ENCODE measurements at places on chromosomes 3 and 15.

DNA sequence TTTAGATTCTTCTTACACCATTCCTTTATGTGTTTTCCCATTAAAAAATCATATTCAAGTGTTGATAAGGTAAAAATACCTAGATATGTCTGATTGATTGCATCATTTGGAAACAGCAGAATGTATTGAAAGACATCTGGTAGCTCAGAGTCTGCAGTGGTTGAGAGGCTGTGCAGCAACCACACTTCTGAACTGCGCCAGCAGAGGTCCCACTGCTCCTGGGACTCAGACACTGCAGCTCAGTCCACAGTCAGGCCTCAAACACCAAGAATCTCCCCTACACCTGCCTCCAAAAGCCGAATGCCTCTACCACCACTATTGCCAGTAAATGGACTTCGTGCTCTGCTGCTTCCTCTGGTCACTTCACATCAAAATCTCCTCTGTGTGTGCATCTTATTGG, 176.9 kb upstream of the LMCD1 start:
- peak; percentile 35 for DNase-seq

DNA sequence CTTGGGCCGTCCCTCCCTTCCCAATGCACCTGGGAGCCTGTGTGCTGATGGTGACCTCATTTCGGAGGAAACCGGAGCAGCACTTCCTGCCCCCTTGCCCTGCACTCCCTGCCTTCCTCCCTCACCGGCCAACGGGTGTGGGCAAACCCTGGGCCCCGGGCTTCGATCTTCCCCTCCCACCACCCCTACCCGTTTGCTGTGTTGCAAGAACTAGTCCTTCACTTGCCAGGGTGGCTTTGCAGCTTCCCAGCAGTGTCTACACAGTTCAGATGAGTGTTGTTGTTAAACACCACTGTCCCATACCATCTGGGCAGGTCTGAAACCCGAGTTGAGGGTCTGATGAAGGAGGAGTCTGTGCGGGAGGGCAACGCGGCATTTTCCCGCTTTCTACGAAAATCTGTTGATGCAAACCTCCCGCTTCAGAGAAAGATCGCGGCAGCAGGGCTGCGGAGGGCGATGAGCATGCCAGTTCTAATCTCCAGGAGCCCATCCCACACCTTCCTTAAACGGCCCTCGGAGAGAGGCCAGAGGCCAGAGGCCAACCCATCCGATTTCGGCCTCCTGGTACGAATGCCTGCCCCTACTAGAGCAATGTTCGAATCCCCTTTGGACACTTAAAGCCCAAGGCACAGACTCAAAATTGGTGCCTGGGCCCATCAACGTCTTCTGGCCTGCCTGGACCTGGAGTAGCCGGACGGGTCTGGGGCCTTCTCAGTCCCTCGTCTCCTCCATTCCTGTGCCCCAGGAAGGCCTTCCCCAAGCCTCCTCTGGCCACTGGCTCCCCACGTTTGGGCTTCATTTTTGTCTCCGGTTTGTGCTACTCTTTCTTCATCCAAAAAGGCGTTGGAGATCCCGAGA, 35.7 kb upstream of the POLG start:
- DNase-seq: no peak

- DNase-seq: no peak
Measured at GRCh38 chr3:67521053-67521646, 133.3 kb downstream of the SUCLG2 start.

DNA sequence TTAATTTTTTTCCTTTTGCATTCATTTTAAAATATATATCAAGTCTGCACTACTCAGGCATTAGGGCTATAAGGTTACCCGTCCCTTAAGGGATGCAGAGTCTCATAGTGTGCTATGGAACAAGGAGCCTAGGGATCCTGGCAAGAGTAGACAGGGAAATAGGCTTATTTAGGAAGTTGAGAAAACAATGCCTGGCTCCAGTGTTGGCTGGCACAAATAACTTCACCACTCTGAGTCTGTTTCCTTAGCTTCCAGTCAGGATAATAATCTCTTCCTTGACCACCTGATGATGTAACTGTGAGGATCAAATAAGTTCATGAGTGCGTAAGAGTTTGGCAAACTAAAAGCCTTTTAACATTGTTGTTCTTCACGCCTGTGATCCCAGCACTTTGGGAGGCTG, 540.8 kb upstream of the IL12A start:
- DNase-seq: no peak

DNA sequence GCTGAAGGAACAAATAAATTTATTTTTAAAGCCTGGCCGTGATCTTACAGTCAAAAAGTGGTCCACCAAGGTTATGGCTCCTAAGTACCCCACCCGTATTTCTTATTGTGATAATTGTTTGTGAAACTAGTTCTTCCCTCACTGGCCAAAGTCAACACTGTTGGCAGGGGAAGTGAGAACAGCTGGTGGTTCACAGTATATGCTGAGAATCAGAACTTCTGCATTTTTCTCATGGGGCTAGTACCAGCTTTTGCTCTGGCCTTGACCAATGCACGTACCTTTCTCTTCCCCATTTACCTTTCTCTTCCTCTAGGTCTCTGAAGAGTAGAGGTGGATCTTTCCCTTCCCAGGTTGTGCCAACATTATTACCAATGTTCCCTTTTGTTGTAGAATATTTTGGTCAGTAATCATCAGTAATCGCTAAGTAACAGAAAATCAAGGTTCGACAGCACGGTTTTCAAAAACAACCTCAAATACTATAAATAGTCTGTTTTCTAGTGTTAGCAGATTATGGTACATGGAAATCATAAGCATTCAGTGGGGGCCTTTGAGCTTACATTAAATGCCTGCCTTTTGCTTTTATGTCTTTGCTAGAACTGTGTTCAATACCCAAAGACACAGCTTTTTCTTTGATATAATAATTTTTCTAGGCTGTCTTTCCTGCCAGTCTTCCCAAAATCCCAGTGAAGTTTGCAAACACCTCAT, 268.0 kb downstream of the LPP start:
- DNase-seq: no peak

DNA sequence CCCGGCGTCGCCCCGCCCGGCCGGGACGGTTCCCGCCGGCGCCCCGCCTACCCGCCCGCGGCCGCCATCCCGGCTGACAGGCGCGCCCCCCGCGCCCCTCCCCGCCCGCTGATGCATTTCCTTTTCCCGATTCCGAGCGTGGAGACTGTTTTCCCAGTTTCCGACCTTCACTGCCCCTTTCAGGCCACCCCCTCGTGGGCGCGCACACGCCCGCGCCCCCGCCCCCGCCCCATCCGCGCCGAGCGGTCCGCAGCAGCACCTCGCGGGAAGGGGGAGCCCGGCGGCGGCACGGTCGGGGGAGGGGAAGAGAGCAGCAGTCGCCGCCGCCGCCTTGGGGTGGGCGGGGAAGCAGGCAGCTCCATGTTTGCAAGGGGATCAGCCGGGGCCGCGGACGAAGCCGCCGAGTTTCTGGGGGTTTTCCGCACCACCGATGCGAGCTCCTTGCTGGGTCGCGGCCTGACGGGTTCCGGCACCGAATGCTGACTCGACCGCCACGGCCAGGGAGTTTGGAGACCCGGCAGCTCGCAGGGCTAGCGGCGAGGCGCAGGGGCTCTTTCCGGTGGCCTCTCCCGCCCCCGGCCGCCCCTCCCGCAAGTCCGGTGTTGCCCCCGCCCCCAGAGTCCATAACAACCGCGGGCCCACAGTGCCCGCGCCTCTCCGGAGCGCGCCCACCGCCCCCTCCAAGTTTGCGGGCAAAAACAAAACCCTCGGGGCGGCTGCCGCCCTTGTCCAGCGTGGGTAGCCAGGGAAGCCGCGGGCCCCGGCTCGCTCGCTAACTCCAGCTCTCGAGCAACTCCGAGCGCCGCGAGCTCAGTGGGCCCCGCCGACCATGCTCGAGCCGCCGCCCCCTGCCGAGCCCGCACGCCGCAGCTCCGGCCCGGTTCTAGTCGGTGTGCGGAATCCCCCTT, 3.2 kb upstream of the SIN3A start:
- DNase-seq: peak; percentile 82

DNA sequence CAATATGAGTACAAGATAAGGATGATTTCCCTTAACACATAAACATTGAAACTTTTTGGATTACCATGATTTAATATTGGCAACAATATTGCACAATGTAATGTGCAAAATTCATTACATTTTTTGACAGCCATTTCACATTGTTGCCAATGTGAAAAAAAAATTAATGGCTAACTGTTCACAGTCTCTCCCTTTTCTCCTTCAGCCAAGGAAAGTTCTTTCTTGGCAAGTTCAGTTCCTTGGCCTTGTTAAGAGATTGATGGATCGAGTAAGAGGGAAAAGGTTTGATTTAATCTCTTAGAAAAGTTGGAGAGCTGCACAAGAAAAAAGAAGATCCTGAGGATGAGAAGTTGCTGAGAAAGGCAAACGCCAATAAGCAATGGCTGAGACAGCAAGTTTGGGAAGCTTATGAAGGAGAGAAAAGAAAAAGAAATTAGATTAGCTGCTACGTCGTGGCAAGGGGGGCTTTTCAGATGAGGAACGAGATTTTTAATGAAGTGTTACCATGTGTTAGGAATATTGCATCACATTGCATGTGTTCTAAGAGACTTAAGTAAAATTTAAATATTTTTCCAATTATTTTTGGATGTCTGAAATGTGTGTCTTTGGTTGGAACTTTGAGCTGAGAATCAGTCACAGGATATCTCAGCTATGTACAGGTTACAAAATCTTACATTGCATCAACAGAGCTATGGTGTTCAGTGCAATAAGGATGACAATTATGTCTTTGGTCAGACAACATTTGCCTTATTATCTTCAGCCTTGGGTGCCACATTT, 61.4 kb upstream of the ZNF280D start:
- DNase-seq: no peak

DNA sequence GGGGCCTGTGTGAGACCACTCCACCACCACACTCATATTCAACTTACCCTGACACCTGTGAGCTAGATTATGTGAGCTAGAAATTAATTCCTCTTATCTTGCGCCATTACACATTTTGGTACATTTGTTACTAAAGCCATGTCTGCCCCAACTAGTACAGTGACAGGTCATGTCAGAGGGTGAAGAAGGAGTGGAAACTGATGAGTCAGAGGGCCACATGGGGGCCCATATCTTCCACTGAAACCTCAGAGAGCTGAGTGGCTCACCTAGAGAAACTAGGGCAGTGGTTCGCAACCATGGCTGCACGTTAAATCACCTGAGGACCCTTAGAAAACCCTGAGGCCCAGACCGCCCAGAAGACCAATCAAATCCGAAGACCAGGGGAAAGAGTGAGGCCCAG, 15.7 kb upstream of the MEF2A start:
- no peak for DNase-seq

DNA sequence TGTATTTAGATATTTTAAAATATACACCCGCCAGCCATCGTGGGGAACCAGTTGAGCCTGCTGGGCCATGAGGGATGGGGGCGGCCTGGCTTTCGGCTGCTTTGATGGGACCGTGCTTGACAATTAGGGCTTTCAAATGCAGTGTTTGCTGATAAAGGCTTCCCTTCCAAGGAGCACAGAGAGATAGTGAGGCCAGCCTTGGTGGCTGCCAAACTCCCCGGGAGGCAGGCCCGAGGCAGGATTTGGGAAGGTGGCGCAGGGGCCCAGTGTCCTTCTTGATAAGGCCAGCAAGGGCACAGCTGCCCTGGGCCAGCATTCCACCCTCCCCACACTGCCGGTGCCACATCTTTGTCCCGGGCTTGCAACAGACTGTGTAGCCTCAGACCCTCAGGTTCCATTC, 75.6 kb downstream of the LINGO1 start:
- no peak for DNase-seq

GRCh38 chr15:37764733-37765191, 169.7 kb upstream of the TMCO5A start:
- peak; percentile 3 for DNase-seq

DNA sequence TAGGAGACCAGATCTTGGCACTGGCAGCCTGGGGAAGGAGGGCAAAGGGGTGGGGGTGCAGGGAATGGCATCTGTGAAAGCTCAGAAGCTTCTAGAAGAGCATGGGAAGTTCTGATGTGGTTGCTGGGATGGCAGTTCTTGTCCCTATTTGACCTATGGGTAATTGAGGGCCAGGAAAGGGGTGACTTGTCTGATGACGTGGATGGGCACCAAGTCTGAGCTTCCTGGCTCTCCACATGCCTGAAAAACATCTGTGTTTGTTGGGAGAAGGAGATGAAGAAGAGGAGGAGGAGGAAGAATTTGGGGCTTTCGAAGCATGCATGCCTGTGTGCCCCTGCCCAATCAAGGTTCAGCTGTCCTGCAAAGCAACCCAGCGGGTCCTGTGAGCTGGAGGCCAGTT, 158.8 kb downstream of the SMAD6 start:
- no peak for DNase-seq

DNA sequence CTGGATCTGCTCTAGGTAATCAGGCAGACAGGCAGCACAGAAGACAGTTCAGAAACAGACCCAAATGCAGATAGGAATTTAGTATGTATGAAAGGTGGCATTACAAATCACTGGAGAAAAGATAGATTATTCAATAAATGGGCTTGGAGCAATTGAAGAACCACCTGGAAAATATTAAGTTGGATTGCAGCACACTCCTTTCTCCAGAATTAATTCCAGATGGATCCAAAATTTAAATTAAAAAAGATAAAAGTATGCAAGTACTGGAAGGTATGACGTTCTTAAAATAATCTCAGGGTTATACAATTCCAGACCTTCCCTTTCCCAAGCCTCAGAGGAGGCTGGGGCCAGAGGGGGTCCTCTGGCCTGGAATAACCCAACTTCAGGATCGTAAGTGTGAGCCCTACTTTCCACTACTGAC, 32.5 kb downstream of the HRH1 start:
- DNase-seq: no peak

DNA sequence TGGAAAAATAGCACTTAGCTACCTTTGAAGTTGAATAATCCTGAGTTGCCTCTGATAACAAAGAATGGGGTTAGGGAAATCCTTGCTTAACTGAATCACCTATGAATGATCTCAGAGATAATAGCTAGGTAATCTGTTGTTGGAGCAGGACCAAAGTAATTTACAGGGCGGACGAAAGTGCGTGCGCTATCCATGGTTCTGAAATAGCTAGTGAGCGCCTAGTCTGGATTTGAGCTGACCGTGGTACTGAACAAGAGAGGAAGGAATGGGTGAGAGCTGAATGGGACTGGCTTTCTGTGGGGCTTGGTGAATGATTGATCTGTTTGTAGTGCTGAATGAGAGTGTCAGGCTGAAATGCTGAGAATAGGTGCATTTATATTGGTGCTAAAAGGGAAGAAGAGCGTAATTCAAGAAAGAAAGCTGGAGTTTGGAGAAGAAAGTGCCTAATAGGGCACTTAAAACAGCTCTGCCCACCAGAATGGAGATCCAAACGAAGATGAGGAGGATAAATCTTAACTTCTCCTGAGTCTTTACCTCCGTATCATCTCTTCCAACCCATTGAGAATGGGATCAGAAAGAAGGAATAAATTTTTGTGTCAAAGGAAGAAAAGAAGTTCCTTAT, 10.1 kb downstream of the SCN10A start:
- no peak for DNase-seq

DNA sequence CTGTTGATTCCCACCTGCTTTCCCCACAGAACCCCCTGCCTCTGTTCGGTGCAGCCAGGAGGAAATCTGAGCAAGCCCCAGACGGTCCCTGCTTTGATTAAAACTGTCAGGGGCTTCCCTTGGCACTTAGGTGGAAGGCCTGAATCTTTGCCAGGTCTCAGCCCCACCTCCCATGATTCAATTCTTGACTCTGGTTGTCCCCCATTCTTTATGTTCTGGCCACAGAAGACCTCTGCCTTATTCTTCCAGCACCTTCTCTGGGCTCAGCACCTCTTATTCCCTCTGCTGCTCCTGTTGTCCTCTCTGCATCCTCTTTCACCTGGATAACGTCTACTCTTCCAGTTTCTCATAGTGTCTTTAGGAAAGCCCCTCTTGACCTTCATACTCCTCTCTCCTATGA, 349.4 kb downstream of the PTPRG start:
- DNase-seq: no peak

GRCh38 chr15:63243776-63244175, 33.6 kb upstream of the APH1B start:
- no peak for DNase-seq

GRCh38 chr3:172175254-172175599, 135.8 kb downstream of the FNDC3B start:
- no peak for DNase-seq
